ENCODE measurements at places on chromosomes 13 and 19. TPM values are rescaled to one million over a fixed set of nuclear protein-coding genes. Genes with fewer than 3 reads are reported as not detected.

SMARCA4 gene
- total RNA-seq: 257 TPM

ZNF491 gene
- 6.0 TPM for total RNA-seq

SLITRK1 gene
- total RNA-seq: 1.6 TPM

SULT2A1 gene
- not detected for total RNA-seq

FRY gene
- total RNA-seq: 7.6 TPM

MISP gene
- not detected for total RNA-seq

ICAM4 gene
- total RNA-seq: not detected

RUVBL2 gene
- total RNA-seq: 67.0 TPM

VAV1 gene
- total RNA-seq: not detected

CD209 gene
- not detected for total RNA-seq

GPC5 gene
- total RNA-seq: 0.77 TPM

- DNase-seq: no peak
Measured at GRCh38 chr19:38921420-38922274, 8.9 kb downstream of the SARS2 start.

DNA sequence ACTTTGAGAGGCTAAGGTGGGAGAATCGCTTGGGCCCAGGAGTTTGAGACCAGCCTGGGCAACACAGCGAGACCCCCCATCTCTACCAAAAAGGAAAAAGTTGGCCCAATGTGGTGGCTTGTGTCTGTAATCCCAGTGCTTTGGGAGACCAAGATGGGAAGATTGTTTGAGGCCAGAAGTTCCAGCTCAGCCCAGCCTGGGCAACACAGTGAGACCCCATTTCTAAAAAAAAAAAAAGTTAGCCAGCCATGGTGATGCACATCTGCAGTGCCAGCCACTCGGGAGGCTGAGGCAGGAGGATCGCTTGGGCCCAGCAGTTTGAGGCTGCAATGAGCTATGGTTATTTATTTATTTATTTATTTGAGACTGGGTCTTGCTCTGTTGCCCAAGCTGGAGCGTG is 41.3 kb downstream of the CYP4F22 start:
- DNase-seq: no peak

GRCh38 chr13:83057119-83057518 is 825.2 kb downstream of the SLITRK1 start:
- DNase-seq: no peak

GRCh38 chr13:43140985-43141384 is 117.6 kb downstream of the DNAJC15 start:
- no peak for DNase-seq

DNA sequence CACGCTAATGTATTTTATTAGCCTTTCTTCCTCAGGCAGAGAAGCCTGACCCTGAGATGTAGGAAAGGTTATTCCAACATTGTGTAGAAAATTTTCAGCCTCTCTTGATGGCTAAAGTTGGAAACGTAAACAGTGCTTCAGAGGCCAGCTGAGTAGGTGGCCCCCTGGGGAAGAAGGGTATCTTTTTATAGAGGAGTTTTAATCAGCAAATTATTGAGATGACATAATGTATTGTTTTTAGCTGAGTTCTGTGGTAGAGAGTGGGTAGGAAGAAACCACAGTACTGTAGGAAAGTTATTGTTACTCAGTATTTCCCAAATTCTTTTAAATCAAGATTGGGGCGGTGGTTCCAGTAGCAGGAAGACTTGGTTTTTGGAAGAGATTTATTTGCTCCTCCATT is 268.8 kb downstream of the DLEU7 start:
- no peak for DNase-seq

DNA sequence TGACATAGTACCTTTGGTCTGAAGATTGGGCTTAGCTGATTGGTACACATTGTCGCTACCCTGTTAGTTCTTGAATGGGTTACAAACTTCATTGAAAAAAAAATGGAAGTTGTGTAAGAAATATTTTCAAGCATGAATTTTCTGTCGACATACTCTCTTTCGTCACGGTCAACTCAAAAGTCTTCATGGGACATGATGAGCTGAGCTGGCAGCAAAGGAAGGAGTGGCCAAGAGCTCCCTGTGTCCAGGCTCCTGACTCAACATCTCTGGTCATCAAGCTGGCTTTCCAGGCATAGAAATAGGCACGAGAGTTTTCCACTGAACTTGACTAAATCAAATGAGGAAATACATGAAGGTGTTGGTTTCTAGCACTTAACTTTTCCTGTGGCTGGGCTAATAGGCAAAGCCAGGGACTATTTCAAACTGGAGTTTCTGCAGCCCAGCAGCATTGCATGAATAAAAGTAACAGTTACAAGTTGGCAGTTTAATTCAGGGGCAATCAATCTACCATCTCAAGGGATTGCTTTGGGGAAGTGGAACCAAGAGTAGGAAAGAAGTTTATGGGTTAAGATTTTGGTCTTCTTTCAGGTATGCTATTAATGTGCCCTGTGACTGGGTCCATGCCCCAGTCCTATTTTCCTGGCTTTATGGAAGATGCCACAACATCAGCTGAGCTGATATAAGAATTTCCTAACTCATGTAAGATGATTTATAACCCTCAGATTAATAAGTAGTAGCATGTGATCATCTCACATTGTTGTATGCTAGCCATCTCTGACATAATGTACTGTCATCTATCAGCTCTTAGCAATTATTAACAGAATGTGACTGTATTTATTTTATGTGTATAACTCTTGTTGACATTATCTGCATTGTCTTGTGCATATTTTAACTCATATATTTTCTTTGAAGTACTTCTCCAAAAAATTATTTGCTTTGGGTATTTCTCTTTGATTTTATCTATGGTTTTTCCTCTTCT is 385.8 kb downstream of the DLEU7 start:
- no peak for DNase-seq

DNA sequence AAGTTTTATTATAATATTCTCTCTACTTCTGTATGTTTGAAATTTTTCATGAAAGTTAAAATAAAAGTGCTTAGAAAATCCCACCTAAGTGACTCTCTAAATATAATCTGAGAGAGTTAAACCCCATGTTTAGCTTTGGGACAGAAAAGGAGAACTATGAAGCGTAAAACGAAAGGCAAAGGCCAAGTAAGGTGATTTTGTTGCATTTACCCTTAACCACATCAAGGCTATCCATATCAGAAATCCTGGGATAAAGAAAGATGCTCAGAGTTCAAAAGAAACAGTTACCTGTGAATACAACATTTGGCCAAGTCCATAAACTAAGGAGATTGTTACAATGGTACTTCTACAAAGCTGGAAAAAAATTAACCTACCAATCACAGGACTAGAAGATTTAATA is 31.3 kb downstream of the UBL3 start:
- no peak for DNase-seq

- DNase-seq: no peak
Measured at GRCh38 chr13:35917942-35918645, 213.1 kb downstream of the DCLK1 start.

DNA sequence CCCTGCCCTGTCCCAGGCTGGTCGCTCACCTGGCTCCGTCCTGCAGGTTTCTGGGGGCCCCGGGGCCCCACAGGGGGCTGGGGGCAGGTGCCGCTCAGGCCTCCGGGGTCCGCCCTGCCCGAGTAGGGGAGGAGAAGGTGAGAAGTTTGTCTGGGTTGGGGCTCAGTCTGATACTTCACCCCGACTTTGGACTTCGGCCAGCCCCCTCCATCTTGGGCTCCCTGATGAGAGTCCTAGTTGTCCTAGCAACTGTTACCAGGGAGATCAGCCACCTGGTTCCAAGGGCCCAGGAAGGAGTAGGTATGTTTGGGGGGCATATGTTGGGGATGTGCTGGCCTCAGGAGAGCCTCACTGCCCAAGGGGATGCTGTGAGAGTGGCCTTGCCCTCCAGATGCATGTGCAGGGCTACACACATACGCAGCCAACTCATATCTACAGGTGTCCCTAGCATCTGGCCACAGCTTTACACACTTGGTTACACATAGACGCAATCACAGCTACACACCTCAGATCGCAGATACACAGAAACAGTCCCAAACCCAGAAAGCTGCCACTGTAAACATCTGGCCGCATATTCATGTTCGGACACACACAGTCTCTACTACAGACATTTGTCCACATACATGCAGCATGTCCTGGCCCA is 3.4 kb downstream of the NUMBL start:
- no peak for DNase-seq

DNA sequence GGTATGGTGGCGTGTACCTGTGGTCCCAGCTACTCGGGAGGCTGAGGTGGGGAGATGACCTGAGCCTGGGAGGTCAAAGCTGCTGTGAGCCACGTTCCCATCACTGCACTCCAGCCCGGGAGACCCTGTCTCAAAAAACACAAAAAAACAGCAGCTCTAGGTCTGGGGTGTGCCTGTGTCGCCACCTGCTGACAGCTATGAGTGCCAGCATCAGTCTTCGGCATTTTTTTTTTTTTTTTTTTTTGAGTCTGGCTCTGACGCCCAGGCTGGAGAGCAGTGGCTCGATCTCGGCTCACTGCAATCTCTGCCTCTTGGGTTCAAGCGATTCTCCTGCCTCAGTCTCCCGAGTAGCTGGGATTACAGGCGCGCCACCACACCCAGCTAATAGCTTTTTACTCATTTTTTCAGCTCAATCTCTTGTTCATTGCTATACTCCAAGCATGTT is 10.1 kb downstream of the AP2S1 start:
- DNase-seq: peak; percentile 91

- peak; percentile 37 for DNase-seq
Measured at GRCh38 chr19:41928754-41929535, 696 bp upstream of the ERFL start.

- no peak for DNase-seq
Measured at GRCh38 chr13:22061371-22061805, 390.5 kb downstream of the FGF9 start.

DNA sequence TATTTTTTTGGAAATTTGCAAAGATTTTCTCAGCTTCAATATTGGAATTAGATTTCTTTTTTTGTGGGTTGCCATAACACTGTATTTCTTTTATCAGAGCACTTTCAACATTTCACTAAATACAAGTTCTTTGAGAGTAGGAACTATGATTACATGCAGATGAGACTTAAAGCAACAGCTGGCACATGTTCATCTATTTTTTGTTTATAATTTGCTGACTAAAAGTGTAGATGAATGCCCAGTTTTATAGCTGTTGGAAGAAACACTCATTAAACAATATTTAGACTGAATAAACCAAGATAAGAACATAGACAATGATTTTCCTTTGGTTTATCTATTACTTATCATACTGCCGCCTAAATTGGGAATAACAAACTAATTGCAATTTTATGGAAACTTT is 803.0 kb upstream of the KLHL1 start:
- no peak for DNase-seq

- no peak for DNase-seq
Measured at GRCh38 chr13:84962141-84962750, 837.0 kb downstream of the SLITRK6 start.
